ENCODE measurements at places on chromosomes 4 and X.

- no peak for DNase-seq
Observed at GRCh38 chr4:87469390-87469789, 47.0 kb downstream of the NUDT9 start.

DNA sequence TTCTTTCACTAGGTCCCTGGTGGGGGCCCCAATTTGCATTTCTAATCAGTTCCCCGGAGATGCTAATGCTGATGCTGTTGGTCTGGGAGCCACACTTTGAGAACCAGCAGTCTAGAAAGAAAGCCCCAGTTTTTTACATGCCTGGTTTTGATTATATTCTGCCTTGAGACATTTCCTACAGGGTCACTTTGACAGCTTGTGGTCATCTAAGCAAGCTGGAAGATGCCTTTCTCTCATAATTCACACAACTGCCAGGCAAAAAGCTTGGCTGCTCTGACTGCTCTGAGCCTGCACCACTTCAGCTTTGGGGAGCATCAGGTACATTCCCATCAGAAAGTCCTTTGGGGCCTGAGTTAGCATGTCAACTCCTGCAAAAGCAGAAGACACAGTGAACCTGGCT lies 5.9 kb upstream of the PLAC1 start:
- no peak for DNase-seq

- no peak for DNase-seq
Observed at GRCh38 chrX:10423716-10424115, 196.7 kb downstream of the MID1 start.

DNA sequence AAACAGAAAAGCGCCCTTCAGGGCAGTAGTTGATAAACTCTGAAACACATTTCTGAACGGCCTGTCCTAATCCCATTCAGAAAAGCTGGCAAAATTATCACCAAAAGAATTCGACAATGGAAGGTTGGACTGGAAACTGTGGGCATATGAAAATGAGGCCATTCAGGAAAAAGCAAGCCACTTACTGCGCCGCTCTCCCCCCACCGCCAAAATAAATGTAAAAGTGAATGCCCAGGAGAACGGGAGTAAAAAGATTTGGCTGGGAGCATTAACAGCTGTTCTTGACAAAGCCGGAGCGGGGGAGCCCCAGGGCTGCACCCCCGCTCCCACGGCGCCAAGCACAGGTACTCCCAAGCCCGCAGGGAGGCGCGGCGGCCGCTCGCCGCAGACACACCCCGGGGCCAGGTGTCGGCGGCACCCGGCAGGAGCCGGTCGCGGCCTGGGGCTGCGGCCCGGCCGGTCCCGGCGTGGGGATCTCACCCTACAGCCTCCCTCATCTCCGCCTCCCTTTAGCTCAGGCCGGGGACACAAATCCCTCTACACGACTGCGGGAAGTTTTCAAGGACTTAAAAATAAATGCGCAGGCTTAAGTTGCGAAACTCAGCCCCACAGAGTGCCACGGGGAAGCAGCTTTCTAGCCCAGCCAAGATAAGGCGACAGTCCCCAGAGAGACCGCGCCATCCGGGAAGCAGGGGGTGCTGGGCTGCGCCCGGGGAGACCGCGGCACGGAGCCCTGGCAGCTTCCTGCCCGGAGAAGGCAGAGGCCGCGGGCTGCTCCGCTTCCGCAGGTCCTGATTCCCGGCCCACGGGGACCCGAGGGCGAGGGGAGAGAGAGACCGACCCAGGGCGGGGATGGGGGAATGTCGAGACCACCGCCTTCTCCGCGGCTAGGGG lies 593 bp downstream of the SH3RF1 start:
- DNase-seq: no peak

DNA sequence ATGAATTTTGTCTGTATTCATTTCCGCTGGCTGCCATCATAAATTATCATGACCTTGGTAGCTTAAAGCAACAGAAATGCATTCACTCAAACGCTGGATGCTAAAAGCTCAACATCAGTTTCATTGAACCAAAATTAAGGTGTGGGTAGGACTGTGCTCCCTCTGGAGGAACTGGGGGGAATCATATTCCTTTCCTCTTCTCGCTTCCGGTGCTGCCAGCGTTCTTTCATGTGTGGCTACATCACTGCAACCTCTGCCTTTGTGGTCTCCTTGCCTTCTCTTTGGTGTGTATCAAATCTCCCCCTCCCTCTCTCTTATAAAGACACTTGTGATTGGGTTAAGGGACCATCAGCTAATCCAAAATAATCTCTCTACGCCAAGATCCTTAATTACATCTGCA lies 39.5 kb downstream of the NEIL3 start:
- DNase-seq: no peak

DNA sequence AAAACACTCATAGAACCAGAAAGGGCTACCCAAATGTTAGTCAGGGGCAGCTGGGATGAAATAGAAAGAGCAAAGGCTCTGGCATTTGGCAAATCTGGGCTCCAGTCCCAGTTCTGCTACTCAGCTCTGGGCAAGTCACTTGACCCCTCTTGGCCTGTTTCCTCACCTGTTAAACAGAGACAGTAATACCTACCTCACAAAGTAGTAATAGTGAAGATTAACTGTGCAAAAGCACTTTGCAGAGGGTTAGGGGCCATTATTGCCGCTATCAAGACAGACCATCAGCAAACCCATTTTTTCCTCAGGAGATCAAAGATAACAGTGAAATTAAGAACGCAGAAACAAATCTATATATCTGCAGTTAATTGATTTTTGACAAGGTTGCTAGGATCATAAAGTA lies 20.6 kb downstream of the ZBTB33 start:
- no peak for DNase-seq

GRCh38 chrX:13515211-13515930 lies 54.0 kb upstream of the EGFL6 start:
- no peak for DNase-seq

Measured in CD4-positive, alpha-beta T cell treated with Interleukin-6 at 100 ng/mL for 8 hours (primary cell).